Left lung (tissue), 14 donors: ENCODE measurements at places on chromosomes 5 and 9. TPM values are rescaled to one million over a fixed set of nuclear protein-coding genes. Genes with fewer than 3 reads are reported as not detected.
A peak's percentile ranks its signal among the peaks of the same experiment; 100 is the strongest.

DNA sequence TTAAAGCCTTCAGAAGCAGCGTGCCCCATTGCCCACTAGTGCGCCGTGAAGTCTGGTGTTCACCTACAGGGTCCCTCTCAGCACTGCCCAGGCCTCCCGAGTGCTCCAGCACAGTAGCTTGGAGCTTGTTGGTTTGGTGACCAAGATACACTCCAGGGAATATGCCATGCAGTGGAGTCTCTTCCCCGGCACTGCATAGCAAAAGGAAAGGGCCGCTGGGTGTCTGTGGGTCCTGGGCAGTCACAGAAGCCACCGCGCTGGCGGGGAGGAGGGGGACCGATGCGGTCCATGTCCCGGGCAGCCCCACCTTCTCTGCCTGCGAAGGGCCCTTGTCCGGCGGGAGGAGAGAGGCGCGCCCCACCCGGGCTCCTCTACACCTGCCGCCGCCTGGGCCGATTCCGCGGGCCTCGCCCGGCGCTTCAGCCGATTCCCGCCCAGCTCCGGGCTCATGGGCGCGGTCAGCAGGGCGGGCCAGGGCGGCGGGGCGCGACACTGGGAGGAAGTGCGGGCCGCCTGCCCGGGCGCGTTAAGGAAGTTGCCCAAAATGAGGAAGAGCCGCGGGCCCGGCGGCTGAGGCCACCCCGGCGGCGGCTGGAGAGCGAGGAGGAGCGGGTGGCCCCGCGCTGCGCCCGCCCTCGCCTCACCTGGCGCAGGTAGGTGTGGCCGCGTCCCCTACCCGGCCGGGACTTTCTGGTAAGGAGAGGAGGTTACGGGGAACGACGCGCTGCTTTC is at the start of gene SYK:
Gene SYK, plus strand, starts transcription at position 579 of the 732 bp plus-strand sequence. CDS start 42,080 bp downstream, outside the sequence.
- DNase-seq, result peak; percentile 98
- H3K27ac ChIP-seq, result peak within 1 kb of the TSS; percentile 78
- H3K27me3 ChIP-seq, result peaks cover 22% of the 10 kb centered on the region
- H3K4me3 ChIP-seq, result peak within 1 kb of the TSS; percentile 71
- no peaks in the 10 kb centered on the region for H3K36me3 ChIP-seq

- H3K36me3 ChIP-seq, result peaks cover 28% of the 10 kb centered on the region
- no peaks in the 10 kb centered on the region for H3K4me1 ChIP-seq
- DNase-seq, result peak; percentile 10
- H3K27ac ChIP-seq, result peak overlapping the region; percentile 86
Observed at GRCh38 chr5:179906795-179907555, 722 bp downstream of the TBC1D9B start.

DNA sequence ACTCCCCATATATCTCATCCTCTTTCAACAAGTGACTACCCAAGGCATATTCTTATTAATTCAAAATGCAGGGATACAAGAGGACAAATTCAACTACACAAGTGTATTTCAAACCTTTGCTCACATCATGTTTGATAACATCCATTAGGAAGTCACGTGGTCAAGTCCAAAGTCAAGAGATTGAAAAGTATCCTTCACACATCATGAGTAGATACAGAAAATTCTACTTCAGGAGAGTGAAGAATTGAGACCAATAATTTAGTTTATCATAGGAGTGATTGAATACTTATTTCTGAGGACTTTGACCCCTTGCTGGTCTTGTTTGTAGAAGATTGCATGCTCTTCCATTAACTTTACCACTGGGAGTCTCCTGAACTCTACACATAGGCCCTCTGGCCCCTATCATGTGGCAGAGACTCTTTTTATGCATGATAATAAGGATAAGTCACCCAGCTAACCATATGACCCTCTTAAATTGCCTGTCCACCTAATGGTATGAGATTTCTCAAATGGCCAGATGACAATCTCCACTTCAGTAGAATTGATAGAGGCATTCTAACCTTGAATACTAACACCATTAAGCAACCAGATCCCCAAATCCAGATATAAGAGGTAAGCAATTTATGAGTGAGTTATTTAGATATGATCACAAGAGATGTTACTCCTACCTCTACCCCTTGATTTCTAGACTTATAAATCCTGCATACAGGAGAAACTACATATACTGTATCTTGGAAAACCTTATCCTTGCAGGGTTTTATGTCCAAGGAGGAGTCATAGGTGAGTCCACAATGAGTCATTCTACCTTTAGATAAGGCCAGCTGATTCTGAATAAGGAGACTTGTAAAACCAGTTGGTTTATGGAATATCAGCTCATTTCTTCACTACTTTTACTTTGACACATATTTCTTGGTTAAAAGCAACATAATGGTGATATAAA is 26.6 kb upstream of the SLC46A2 start:
- H3K4me1 ChIP-seq, result no peaks in the 10 kb centered on the region
- H3K27ac ChIP-seq, result no peak overlapping the region
- H3K4me3 ChIP-seq, result no peak overlapping the region
- H3K27me3 ChIP-seq, result no peaks in the 10 kb centered on the region

DNA sequence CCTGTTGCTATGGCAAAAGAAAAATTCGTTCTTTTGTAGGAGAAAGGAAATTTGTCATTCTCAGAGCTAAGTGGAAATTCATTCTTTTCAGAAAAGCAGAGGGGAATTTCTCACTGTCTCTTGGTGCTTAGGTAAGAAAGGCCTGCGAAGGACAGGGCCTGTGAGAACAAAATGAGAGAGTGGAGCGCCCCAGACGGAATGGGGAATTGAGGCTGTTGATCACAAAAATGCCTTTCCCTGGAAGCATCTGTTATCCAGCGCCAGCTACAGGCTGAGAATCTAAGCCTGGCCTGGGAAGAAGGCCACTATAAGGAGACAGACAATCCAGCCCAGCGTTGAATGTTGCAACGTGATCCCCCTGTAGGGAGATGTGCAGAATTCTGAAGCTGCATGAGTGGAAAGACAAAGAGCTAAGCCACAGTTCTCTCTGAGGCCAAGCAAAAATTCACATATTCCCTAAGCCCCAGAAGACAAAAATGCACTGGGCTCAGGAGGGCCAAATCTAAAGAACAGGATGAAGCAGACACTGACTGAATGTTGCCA is 44.8 kb upstream of the CLK4 start:
- no peak overlapping the region for H3K27ac ChIP-seq
- no peaks in the 10 kb centered on the region for H3K4me1 ChIP-seq
- no peak for DNase-seq
- no peaks in the 10 kb centered on the region for H3K36me3 ChIP-seq
- H3K4me3 ChIP-seq, result no peak overlapping the region

- H3K4me3 ChIP-seq, result no peak overlapping the region
- no peak for DNase-seq
- no peaks in the 10 kb centered on the region for H3K4me1 ChIP-seq
- no peaks in the 10 kb centered on the region for H3K36me3 ChIP-seq
- no peak overlapping the region for H3K27ac ChIP-seq
- H3K27me3 ChIP-seq, result peaks cover 9% of the 10 kb centered on the region
Observed at GRCh38 chr5:73485715-73486114, 12.5 kb upstream of the BTF3 start.

GRCh38 chr9:86555661-86556060 is 201.5 kb upstream of the TUT7 start:
- no peaks in the 10 kb centered on the region for H3K36me3 ChIP-seq
- no peak overlapping the region for H3K4me3 ChIP-seq
- no peaks in the 10 kb centered on the region for H3K4me1 ChIP-seq
- H3K27ac ChIP-seq, result no peak overlapping the region
- no peak for DNase-seq

GRCh38 chr5:125551246-125551645 is 804.8 kb upstream of the ZNF608 start:
- no peak overlapping the region for H3K27ac ChIP-seq
- no peaks in the 10 kb centered on the region for H3K4me1 ChIP-seq
- H3K27me3 ChIP-seq, result no peaks in the 10 kb centered on the region

- no peak overlapping the region for H3K27ac ChIP-seq
- no peaks in the 10 kb centered on the region for H3K36me3 ChIP-seq
- no peaks in the 10 kb centered on the region for H3K4me1 ChIP-seq
Observed at GRCh38 chr5:124414973-124415372, 331.5 kb downstream of the ZNF608 start.

GRCh38 chr5:78819166-78819565 is 165.9 kb downstream of the ARSB start:
- no peaks in the 10 kb centered on the region for H3K36me3 ChIP-seq
- no peak for DNase-seq
- H3K4me3 ChIP-seq, result no peak overlapping the region
- no peak overlapping the region for H3K27ac ChIP-seq

- H3K4me3 ChIP-seq, result no peak overlapping the region
- DNase-seq, result no peak
- no peaks in the 10 kb centered on the region for H3K36me3 ChIP-seq
- no peak overlapping the region for H3K27ac ChIP-seq
Observed at GRCh38 chr5:151612689-151613427, 21.7 kb upstream of the FAT2 start.

GRCh38 chr9:117114768-117115167 is 300.1 kb downstream of the ASTN2 start:
- H3K4me1 ChIP-seq, result no peaks in the 10 kb centered on the region
- no peak overlapping the region for H3K27ac ChIP-seq
- H3K36me3 ChIP-seq, result no peaks in the 10 kb centered on the region
- no peaks in the 10 kb centered on the region for H3K27me3 ChIP-seq
- DNase-seq, result no peak

GRCh38 chr5:78300464-78301045 is 6.1 kb upstream of the AP3B1 start:
- H3K27me3 ChIP-seq, result no peaks in the 10 kb centered on the region
- no peak overlapping the region for H3K4me3 ChIP-seq
- no peak overlapping the region for H3K27ac ChIP-seq

- no peaks in the 10 kb centered on the region for H3K36me3 ChIP-seq
- no peak overlapping the region for H3K4me3 ChIP-seq
- no peaks in the 10 kb centered on the region for H3K27me3 ChIP-seq
Observed at GRCh38 chr5:167348251-167348926, 943.1 kb upstream of the WWC1 start.

DNA sequence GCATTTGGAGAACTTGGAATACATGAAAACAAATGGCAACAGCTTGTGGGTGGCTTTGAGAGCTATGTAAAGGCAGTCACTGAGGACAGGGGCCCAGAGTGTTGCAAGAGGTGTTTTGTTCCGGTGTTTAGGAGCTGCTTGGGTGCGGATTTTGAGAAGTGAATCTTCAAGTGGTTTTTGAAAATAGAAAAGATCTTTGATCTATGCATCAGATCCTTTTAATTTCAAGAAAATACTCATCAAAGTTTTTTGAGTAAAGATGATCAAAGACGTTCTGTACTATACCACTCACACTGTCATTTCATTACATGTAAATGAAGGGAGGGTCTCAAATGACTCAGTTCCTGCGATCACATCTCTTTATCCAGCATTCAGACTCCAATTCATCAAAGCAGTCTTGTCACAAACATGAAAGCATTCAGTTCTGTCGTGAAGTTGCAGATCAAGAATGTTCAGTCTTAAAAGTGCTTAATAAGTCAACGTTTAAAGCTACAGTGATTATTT is 112.5 kb downstream of the WDR41 start:
- H3K27ac ChIP-seq, result no peak overlapping the region
- no peaks in the 10 kb centered on the region for H3K36me3 ChIP-seq
- DNase-seq, result peak; percentile 38

DNA sequence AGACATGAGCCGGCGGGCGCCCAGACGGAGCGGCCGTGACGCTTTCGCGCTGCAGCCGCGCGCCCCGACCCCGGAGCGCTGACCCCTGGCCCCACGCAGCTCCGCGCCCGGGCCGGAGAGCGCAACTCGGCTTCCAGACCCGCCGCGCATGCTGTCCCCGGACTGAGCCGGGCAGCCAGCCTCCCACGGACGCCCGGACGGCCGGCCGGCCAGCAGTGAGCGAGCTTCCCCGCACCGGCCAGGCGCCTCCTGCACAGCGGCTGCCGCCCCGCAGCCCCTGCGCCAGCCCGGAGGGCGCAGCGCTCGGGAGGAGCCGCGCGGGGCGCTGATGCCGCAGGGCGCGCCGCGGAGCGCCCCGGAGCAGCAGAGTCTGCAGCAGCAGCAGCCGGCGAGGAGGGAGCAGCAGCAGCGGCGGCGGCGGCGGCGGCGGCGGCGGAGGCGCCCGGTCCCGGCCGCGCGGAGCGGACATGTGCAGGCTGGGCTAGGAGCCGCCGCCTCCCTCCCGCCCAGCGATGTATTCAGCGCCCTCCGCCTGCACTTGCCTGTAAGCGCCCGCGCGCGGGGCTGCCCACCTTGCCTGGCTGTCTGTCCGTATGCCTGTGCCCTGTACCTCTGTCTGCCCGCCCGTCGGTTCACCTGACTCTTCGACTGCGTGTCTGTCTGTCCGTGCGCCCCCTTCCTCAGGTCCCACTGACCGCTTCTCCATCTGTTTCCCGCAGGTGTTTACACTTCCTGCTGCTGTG is 412 bp downstream of the FGF18 start:
- H3K27ac ChIP-seq, result no peak overlapping the region
- no peaks in the 10 kb centered on the region for H3K27me3 ChIP-seq
- H3K4me3 ChIP-seq, result peak overlapping the region; percentile 34
- H3K36me3 ChIP-seq, result no peaks in the 10 kb centered on the region
- peaks cover 29% of the 10 kb centered on the region for H3K4me1 ChIP-seq

- peaks cover 7% of the 10 kb centered on the region for H3K4me1 ChIP-seq
- H3K27ac ChIP-seq, result no peak overlapping the region
- peaks cover 6% of the 10 kb centered on the region for H3K36me3 ChIP-seq
- H3K4me3 ChIP-seq, result no peak overlapping the region
- no peak for DNase-seq
Observed at GRCh38 chr9:125510980-125511379, 196.0 kb downstream of the MAPKAP1 start.

DNA sequence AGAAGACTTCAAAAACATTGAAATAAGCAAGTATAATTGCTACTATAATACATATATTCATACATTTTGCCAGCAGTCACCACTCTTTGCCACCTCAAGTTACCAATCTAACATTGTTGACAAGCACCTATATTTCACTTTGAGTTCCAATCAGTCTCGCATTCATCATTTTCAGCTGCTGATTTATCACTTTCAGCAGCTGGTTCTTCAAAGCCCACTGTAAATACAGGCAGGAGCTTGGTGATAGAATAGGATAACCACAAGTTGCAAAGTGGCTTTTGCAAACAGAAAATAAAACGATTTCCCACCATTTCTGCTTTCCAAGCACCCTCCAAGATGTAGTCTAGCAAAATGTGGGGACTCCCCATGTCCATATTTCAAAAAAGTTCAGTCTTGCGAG is 114.2 kb upstream of the ITGA1 start:
- no peaks in the 10 kb centered on the region for H3K27me3 ChIP-seq
- no peaks in the 10 kb centered on the region for H3K4me1 ChIP-seq
- H3K27ac ChIP-seq, result no peak overlapping the region
- no peak for DNase-seq

DNA sequence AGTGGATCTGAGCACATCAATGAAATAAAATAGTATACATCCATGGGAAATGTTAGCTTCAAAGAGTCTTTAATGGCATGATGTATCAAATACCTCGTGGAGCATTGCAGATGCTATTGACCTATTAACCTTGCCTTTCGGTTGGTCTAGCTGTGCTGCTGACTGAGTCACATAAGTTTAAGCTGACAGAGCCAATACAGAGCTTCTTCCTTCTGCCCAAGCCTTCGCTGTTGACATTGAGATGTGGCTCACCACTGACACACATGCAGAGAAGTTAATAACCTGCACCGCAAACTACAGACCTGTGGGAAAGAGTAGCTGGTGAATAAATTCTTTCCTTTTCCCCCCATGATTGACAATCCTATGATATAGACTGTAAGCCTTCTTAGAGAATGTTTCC is 78.2 kb downstream of the LURAP1L start:
- no peak overlapping the region for H3K27ac ChIP-seq
- no peaks in the 10 kb centered on the region for H3K36me3 ChIP-seq
- no peaks in the 10 kb centered on the region for H3K27me3 ChIP-seq
- no peak overlapping the region for H3K4me3 ChIP-seq

IL13 gene
- total RNA-seq, result not detected

SUB1 gene
- total RNA-seq, result 166 TPM

SLC36A2 gene
- not detected for total RNA-seq

GARIN3 gene
- not detected for total RNA-seq

ZNF354C gene
- total RNA-seq, result 5.2 TPM
